ENCODE measurements at places on chromosomes 13 and 19.
A peak's percentile ranks its signal among the peaks of the same experiment; 100 is the strongest.

GRCh38 chr13:66222926-66223325 lies 1007.2 kb downstream of the PCDH9 start:
- no peak for DNase-seq

- no peak for DNase-seq
Observed at GRCh38 chr13:20159646-20160305, 1.1 kb downstream of the GJA3 start.

DNA sequence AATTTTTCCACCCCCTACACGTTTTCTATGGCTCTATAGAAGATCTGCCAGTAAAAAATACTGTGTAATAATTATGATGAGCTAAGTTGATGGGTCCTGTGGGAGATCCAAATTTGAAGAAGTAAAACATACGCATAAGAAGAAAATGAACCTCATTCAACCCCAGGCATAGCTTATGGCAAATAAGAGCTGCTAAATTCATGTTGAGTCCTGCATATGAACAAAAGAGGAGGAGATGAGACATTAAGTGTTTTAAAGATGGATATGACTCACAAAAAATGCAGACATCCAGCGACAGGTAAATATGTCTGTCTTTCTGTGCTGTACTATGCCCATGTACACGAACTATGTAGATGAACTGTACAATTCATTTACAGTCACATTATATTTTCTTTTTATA lies 101.9 kb downstream of the LIG4 start:
- no peak for DNase-seq

DNA sequence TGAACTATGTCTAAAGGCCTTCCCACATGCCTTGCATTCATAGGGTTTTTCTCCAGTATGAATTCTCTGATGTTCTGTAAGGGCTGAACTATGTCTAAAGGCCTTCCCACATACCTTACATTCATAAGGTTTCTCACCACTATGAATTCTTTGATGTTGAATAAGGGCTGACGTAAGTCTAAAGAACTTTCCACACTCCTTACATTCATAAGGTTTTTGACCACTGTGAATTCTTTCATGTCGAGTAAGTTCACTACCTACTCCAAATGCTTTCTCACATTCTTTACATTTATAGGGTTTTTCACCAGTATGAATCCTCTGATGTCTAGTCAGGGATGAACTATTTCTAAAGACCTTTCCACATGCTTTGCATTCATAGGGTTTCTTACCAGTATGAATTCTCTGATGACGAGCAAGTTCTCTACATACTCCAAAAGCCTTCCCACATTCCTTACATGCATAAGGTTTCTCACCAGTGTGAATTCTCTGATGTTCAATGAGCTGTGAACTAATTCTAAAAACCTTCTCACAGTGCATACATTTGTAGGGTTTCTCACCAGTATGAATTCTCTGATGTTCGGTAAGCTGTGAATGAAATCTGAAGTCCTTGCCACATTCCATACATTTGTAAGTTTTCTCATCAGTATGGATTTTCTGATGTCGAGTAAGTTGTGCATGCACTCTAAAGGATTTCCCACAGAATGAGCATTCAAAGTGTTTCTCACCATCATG lies 19.1 kb upstream of the ZNF260 start:
- DNase-seq: no peak

DNA sequence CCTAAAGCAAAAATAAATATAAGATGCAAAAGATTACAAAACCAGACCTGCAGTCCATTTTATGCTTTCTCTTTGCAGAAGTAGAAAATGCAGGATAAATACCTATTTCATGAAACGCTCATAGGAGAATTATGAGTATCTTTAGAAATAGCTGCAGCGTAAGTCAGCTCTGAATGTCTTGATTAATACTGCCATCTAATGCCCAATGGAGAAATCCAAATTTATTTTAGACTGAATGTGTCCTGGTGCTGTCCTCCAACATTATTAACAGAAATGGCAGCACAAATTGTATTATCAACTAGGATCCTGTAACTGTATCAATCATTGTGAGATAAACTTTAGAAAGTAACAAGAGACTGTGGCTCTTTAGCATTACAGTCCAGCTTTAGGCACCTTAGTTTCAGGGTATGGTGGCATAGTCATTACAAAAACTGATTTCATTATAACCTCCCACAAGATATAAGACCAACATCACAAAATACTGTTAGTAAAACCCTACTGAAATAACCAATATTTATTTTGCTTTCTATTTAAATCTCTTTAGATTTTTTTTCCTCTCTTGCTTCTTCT lies 162.1 kb upstream of the MIR17HG start:
- DNase-seq: no peak

- DNase-seq: no peak
Observed at GRCh38 chr13:35848336-35849255, 282.6 kb downstream of the DCLK1 start.

DNA sequence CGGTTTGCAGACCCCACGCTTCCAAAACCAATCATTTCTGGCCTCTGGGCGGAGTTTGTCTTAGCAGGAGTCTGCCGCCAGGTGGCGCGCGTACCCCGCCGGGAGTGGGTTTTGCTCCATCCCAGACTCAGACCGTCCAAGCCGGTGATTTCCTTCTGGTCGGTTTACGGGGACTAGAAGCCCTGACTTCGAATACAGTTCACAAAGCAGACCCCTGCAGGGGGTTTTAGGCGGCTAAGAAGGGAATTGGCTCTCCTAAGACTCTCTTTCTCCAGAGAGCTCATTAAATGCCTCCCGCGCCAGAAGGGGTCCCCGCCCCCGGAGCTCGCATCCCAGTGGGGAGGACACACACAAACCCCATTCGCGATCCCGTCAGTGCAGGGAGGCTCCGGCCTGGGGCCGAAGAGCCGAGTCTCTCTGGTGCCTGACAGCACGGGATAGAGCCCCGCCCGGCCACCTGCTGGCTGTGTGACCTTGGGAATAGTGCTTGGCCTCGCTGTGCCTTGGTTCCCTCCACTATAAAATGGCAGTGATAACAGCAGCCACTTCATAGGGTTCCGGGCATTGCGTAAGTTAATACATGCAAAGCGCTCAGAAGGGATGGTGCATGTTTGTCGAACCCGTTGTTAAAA lies 8.6 kb upstream of the NUP62 start:
- peak; percentile 84 for DNase-seq

DNA sequence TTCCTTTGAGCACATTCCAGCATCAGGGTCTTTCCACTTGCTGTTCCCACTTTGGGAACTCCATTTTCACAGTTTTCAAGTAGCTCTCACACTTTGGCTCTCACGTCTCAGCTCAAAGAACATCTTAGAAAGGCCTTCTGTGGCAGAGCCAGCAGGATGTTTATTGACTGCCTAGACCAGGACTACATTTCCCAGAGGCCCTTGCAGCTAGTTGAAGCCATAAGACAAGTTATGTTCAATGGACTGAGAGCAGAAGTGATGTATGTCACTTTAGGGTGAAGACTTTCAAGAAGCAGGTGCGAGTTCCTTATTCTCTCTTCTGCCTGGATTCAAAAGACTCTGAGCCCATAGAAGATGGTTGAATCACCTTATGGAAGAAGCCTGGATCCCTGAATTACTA lies 4.3 kb upstream of the HAUS5 start:
- DNase-seq: no peak
